Stimulated activated CD8-positive, alpha-beta memory T cell treated with anti-CD3 and anti-CD28 coated beads, Interleukin-4, amount 100 ng/mL, for 1 hour (primary cell): ENCODE measurements at places on chromosomes 6 and 20.

DNA sequence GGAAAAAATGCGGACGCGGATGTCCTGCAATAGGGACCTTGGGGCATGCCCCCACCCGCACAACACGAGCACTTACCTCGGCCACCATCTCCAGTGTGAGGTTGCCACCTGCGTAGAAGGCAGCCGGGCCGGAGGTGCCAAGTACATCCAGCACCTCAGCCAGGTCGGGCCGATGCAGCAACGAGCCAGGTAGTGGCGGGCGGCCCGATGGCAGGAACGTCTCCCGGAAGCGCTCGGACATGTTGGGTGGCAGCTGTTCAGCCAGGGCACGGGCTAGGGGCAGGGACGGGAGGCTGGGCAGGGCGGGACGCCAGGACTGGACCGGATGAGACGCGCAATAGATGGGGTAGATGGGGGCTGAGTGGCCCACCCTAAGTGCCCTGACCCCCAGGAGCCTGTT lies 13.3 kb downstream of the GGT7 start:
- no peak for DNase-seq

GRCh38 chr20:35145141-35145564 lies 2.0 kb downstream of the EDEM2 start:
- no peak for DNase-seq

DNA sequence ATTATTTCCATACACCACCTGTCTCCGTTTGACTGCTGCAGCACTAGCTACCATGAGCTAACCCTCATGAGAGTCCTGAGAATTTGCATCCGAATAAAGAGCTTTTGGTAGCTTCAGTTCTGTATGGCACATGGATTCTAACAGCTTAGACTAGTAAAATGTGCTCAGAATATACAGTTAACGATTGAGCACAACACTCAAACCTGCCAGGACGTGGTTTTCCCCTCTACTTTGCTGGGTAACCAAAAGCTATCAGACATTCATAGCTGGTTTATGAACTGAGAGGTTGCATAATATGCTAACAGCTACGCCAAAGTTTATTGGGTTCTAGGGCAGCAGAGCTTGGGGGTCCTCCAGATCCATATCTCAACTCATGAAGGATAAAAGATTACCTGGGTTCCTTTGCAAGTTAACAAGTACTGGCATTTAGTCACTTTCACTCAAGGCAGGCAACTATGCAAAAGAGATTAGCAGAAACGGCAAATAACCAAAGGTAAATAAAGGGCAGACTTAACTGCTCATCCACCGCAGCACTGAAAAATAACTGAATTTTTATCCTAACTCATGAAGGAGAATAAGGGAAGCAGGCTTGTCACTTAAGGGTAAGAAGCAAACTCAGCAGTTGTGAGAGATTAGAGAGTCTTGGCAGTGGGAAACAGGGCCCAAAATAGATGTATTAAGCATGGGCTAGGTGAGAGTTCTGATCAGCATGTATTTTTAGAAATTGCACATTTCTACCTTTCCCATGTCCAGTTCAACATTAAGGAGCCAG lies 29.4 kb downstream of the NUDT3 start:
- DNase-seq: no peak

DNA sequence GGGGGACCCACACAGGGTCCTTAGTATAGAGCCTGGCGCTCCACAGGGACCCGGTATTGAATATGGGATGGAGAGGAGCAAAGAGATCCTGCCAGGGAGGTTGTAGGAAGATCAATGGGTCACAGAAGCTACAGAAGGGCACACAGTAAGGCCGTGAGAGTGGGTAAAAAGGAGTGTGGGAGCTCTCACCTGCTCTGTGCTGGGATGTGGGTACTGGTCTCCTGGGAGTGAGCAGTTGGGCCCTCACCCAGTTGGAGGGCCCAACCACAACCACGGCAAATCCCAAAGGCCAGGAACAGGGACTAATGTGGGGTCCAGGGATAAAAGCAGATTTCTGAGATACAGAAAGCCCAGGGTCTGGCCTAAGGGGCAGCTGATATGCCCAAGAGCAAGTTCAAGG lies 73.4 kb upstream of the RNF24 start:
- no peak for DNase-seq

GRCh38 chr6:45801471-45802289 lies 214.0 kb downstream of the CLIC5 start:
- no peak for DNase-seq

- DNase-seq: no peak
Observed at GRCh38 chr6:27767851-27768250, 144.3 kb downstream of the OR2B2 start.

DNA sequence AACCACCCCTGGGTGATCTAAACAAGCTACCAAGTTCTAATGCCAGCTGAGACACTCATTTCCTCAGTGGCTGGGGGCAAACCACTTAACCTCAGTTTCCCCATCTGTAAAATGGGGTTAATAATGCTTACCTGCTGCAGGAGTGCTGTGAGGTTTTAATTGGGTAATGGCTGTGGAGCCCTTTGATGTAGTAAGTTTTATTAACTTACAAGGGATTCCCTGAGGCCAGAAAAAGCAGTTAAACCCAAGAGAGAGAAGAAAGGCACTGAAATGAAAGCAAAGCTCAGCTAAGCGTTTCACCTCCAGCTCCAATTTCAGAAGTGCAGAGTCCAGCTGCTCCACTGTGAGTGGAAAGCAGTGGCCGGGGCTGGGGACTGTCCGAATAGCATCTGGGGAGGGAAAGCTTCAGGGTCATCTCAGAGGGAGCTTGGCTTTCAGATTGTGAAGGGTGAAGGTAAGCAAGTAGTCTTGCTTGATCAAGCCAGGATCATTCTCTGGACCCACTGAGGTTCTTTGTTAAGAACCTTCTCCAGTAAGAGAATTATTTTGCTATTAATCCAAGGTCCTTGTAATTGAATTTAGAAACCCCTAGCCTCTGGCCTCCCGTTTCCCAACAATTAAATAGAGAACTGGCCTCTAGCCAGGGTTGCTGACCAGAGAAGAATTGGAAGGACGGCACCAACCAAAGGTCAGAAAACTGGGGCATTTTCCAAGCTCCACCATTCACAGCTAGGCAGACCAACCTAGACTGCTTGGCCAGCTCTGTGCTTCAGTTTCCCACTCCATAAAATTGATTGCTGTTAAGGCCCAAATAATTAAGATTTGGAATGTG lies 20.9 kb upstream of the TCP11 start:
- DNase-seq: no peak

GRCh38 chr6:10421158-10421920 lies 6.5 kb upstream of the TFAP2A start:
- no peak for DNase-seq

- no peak for DNase-seq
Observed at GRCh38 chr6:42429042-42429585, 22.6 kb downstream of the TRERF1 start.

DNA sequence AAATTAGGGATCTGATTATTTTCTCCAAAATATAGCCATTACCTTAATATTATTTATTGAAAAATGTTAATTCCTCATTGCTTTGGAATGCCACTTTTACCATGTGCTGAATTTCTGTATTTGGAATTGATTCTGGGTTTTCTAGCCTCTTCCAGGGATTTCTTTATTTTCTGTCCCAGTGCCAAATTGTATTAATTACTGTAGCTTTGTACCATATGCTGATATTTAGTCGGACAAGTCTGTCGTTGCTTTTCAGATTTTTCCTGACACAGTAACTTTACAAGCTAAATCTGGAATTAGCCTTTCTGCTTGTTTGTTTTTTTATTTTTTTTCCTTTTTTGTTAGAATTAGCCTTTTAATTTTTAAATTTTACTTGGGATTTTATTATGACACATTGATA lies 10.9 kb upstream of the TMEM14B start:
- DNase-seq: no peak

GRCh38 chr6:72559555-72559954 lies 62.3 kb upstream of the KCNQ5 start:
- DNase-seq: no peak

- no peak for DNase-seq
Observed at GRCh38 chr20:21189761-21190523, 64.1 kb downstream of the KIZ start.

- no peak for DNase-seq
Observed at GRCh38 chr6:133764754-133765208, 124.1 kb upstream of the TCF21 start.

DNA sequence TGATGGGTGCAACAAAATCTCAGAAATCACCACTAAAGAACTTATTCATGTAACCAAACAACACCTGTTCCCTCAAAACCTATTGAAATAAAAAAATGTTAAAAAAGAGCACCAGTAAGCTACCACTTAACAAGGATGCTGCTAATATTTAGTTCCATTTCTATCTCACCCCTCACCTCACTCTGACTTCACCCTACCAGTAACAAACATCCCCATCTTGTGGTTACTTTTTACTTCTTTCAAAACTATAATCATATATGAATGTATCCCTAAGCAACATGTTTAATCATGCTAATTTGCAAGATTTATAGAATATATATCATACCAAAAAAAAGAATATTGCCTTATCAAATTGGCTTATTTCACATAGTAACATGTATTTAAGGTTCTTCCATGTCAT lies 27.4 kb upstream of the SLC24A3 start:
- no peak for DNase-seq

DNA sequence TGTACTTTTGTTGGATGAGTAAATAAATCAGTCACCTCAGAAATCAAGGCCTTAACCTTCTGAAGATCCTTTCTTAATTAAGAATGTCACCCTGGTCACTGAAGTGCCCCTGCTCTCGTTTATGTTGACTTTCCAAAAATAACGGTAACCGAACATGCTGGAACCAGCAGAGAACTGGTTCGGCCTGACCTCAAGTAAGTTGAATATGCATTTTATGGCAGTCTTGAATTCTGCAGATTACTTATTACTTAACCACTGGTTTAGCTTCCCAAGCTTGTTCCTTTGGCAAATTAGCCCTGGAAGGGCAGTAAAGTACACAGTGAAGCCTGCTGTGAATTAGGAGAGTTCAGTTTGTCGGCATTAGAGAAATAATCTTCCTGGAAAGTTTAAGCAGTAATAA lies 12.2 kb downstream of the MAPRE1 start:
- no peak for DNase-seq

GRCh38 chr20:51070621-51071020 lies 47.7 kb upstream of the KCNG1 start:
- no peak for DNase-seq

- DNase-seq: no peak
Observed at GRCh38 chr6:132412656-132413498, 11.6 kb upstream of the MOXD1 start.
